Pulmonary artery endothelial cell (primary cell): ENCODE measurements at places on chromosomes 5 and 9.

DNA sequence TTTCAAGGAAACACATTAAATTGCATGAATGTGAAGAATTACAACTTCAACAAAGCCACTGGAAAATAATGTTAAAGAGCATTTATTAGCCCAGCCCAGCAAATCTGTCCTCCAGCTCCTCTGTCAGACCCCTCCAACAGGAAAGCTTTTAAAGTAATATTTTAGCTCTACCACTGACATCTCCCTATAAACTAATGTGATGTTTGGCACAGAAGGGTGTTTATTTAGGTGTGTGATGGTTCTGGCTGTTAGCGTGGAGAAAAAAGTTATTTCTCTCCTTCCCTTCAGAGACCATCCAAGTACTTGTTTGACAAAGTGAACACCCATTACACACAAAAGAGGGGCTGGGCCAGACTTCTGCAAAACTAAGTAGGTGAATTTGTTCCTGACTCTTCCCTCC is 111.9 kb upstream of the TARS1 start:
- no peak for DNase-seq

- no peak for DNase-seq
Measured at GRCh38 chr5:109163336-109163735, 246.4 kb downstream of the PJA2 start.

DNA sequence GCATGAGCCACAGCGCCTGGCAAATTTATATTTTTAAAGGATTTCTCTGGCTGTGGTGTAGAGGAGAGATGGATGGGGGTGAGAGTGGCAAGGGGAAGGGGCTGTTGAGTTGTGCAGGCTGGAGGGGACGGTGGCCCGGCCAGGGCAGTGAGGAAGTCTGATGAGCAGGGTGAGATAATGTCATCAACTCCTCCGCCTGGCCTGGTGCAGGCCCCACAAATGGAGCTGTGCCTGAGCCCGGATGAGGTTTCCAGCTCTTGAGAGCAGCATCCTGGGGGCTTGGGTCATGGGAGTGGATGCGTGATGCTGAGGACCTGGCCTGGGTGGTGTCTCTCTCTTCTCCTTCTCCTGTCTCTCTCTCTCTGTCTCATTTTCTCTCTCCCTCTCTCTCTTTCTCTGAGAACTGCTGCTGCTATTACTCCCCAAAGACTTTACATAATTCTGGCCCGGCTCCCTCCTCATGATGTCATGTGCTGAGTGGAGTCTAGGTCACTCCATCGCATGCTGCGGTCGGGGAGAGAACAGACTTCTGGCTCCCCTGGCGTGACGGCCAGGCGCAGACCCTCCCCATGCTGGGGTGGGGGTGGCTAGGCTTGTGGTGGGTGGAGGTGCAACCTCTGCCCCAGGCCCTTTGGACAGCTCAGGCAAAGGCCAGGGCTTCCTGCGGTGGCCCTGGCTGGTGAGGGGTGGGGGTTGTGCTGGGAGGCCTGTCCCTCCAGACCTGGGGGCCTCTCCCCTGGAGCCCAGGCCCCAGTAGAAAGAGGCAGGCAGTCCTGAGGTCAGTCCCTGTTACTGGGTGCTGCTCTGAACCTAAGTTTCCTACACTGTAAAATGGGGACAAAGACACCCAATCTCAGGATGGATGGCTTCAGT is 26.4 kb downstream of the FGF18 start:
- no peak for DNase-seq

DNA sequence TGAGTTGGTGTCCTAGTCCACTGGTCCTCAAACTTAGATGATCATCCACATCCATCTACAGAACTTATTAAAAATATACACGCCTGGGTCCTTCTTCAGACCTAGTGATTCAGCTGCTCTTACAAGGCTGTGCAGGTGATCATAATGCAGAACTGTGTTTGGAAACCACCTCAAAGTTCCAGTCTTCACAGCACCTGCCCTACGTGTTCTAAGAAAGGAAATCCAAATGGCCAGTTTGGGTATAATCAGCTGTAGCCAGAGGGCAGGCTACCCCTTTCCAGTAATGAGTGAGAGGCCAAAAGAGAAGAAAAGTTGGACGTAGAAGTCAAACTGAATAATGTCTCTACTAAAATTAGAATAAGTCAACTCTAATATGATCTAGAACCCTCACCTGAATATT is 15.4 kb downstream of the REEP5 start:
- DNase-seq, result no peak

DNA sequence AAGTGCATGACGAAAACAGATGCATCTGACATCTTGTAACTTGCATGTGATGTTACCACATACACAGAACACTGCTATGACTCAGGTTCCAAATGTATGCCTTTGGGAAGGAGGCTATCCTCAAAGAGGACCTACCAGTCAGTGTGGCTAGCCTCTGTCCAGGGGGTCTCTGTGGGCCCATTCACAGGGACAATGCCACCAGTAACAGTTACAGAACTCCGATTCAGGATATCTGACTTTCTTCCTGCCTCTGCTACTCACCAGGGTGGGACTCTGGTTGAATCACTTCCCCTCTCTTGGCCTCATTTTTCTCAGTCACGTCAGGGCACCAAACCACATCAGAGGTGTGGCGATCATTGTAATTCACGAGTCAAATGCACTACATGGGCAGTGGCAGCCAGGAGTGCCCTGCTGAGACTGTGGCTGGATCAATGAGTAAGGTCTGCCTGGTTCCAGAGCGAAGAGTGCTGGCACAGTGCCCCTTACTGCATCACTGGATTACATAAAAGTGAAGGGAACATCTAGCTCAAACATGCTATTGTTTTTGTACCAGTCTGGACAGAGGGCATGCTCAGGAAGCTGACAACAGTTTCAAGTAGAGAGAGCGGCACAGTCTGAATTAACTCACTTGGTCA is 13.2 kb downstream of the ATOX1 start:
- peak; percentile 54 for DNase-seq

- no peak for DNase-seq
Measured at GRCh38 chr5:174093123-174093522, 47.6 kb downstream of the NSG2 start.

GRCh38 chr5:125457617-125458016 is 711.2 kb upstream of the ZNF608 start:
- no peak for DNase-seq

DNA sequence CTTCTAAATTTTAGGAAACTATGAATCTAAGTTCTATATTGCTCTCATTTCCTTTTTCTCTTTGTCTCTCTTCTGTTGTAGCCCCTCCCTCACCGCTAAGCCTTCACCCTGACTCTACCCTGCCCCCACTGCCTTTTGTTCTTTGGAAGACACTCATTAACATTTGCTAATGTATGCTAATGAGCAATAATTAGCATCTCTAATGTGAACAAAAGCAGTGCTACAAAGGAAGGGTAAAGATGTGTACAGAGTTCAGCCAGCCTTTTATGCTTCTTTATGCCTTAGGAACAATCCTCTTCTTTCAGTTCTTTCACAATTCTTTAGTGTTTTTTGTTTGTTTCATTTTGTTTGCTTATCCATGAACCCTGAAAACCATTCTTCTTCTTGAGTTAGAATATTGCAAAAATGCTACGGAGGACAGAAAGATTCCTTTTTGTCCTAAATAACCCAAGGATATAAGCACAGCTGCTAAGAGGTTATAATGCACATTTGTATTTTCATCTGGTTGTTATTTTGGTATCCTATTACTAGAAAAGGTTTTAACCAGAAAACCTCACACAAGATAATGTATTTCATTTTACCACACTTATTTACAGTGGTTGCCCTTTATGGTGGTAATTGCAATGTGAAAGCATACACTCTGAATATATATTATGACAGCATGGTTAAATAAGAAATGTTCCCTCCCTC is 159.3 kb downstream of the TMC1 start:
- no peak for DNase-seq

DNA sequence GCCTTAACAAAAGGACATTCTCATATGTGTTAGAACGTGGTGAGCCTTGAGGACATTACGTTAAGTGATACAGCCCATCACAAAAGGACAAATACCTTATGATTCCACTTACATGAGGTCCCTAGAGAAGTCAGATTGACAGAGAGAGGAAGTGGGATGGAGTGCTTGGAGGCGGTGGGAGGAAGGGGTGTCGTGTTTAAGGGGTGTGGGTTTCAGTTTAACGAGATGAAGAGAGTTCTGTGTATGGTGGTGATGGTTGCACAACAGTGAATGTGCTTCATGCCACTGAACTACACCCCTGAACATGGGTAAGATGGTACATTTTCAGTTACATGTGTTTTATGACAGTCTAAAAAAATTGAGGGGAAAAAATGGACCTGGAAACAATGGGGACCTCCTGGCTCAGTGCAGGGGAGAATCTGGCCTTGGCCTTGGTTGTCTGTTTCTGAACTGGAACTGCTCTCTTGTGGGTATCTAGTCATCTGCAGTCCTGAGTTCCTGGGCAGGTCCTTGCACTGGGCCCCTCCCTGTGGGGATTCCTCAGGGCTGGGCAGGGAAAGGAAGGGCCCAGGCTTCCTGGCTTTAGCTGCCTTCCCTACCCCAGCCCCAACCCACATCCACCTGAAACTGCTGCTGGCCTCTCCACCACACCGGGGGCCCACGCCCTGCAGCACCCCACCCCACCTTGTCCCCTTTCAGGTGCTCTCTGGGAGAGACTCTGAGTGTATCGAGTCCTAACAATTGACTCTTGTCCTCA is 17.8 kb downstream of the LRRC8A start:
- DNase-seq, result no peak

DNA sequence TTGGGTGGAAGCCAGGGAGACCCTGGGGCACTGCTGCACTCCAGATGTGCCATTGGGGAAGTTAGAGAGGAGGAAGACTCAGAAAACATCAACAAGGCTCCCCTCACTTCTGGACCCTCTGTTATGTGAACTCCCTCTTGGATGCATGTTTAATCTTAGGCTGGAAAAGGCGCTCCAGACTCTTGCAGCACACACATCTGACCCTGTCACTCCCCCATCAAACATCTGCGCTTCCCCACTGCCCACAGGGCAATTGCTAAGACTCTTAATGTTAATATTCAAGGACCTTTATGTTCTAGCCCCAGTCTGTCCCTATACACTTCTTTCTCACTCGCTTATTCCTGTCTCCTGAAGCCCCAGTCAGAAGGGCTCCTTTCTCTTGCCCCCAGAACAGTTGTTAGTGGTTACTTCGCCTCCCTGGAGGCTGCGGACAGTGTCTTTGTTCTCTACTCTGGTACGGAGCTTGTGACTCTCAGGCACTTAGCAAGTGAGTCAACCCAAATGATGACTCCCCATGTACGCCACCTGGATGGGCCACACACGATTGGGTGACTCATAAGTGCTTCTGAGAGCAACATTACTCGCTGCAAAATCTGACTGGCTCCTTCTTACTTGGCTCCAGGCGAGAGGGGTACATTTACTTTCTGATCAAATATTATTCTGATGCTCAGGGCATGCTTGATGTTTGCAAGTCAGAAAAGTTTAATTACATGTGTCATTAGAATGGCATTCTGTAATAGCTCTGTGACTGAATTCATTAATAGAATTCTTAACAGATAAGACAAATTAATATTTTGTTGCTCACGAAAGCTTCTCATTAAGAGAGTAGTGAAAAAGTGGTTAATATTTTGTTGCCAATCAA is 193.6 kb downstream of the HSPA4 start:
- no peak for DNase-seq

DNA sequence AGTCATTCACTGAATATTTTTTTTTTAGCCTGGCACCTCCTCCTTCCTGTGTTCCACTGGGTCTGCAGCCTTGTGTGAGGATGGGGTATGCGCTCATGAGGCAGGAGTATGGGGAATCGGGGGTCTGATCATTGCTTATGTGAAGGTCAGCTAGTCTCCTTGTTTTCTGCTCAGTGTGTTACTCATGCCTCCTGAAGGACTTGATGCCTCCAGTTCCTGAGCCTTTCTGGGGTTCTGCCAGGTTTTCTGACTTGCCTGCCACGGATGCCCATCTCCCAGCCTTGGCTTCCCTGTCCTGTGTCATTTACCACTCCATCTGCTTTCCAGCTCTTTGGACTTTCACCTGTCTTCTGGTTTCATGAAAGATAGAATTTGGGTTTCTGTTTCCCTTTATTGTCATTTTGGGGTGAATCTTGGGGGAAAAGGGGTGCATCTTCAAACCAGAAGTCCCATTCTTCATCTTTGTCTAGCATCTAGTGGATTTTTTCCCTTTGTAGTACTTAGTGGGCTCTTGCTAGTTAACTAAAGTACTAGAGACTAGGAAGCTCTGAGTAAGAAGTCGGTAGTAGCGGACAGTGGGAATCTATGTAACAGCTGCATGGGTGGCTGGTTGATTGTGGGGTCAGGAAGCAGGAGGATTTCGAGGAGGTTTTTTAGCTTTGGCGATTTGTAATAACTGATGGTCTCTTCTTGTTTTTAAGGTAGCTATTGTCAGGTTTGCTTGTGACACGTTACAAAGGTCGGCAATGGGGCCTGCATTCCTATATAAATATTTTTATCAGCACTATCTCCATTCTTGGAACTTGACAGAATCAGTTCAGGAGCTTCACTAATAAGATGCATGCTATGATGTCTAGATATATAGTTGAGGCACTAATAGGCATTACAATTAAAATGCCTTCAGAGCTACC is 8.2 kb downstream of the OTULIN start:
- no peak for DNase-seq

GRCh38 chr5:37875051-37875787 is 35.4 kb upstream of the GDNF start:
- no peak for DNase-seq

- DNase-seq, result no peak
Measured at GRCh38 chr5:96615223-96615622, 47.0 kb upstream of the CAST start.

GRCh38 chr5:173246135-173246495 is 11.1 kb upstream of the NKX2-5 start:
- no peak for DNase-seq

GRCh38 chr5:96718635-96719077 is 56.5 kb downstream of the CAST start:
- DNase-seq, result no peak

- no peak for DNase-seq
Measured at GRCh38 chr9:95815133-95815532, 60.4 kb upstream of the ERCC6L2 start.

DNA sequence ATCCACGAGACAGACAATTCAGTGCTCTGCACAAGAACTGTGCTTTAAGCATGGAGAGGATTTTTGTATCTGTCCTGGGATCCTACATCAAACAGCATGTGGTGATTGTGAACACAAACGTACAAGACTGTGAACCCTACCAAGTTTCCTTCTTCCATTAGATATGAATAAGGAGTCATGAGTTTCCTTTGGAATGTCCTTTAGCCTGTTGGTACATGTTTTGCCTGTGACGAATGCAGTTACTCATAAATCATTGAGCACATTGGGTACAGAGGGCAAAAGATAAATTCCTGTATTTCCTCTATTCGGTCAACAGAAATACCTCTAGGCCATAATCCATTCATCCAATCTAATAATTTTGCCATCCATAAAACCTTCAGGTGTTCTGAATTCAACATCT is 61.5 kb downstream of the FXN start:
- peak; percentile 92 for DNase-seq

DNA sequence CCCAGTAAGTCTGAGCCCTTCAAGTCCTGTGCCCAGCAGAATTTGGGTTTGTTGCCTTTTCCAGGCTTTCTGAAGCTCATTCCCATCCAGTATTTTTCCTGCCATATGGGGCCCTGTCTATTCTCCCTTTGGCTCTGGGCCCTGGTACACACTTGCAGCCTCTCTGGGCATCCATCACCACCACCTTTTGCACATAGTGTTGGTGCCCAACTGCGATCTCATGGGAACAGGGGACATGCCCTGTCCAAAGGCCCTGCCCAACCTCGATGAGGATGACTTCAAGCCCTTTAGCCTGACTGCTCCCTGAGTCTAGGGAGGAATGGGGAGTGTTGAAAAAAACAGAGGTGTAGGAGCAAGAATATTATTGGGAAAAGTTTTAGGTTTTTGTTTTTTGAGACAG is 11.5 kb downstream of the RGS3 start:
- DNase-seq, result no peak
